Esophagus squamous epithelium (tissue), 5 donors: ENCODE measurements at places on chromosomes 13 and 19.

DNA sequence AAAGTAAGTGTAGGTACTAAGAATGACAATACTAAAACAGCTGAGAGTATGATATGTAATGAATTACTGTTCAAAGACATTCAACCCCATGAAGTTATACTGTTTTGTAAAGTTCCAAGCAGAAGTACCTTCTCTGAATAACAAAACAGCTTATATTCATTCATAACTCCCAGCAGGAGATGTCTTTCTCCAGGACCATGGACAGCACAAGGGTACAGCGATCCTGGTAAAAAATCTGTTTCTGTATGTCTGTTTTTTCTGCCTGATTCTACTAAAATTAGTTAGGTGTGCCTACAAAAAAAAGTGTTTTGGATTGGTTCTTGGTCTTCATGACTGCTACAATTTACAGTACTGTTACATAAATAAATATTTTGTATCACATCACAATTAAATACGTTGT, 172.5 kb upstream of the SLITRK5 start:
- DNase-seq, result no peak

DNA sequence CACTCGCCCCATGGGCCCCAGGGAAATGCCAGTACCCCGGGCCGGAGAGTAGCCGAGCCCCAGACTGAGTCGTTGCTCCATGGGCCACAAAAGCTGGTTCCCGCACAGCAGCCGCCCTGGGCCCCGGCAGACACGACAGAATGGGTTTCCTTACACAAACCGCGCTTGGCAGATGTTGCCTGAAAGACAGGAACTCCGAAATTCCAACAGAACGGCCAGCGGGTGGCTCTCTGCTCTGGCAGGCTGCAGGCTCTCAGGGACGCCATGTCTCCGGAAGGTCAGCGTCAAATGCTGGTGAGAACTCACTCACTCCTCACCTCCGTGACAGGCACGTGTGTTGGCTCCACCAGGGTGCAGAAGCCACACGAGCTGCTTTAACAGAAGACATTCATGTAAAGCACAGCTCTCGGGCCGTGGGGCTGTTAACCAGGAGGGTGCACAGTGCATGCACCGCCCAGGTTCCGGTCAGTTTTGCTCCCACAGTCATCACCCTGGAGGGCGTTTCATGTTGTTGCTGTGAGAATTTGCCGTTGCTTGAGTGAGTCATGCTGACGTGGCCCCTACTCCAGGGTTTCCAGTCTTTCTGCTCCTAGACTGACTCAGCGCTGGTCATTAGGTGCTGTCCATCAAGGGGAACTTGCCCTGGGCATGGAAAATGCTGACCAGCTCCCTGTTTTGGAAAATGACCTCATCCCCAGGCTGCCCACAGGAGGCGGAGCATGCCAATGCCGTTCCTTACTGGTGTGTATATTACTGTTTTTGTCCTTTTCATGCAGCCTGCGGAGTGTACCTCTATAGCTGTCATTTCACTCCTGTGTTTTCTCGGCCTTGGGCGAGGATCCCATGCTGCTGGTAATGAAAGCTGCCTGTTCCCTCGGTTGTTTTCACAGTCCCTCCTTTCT, 44.8 kb downstream of the ANKRD10 start:
- peak; percentile 57 for DNase-seq

- no peak for DNase-seq
These were observed 51.3 kb downstream of the CDADC1 start for GRCh38 chr13:49298903-49299605.

- no peak for DNase-seq
These were observed 2.6 kb downstream of the ISYNA1 start for GRCh38 chr19:18435178-18435841.

DNA sequence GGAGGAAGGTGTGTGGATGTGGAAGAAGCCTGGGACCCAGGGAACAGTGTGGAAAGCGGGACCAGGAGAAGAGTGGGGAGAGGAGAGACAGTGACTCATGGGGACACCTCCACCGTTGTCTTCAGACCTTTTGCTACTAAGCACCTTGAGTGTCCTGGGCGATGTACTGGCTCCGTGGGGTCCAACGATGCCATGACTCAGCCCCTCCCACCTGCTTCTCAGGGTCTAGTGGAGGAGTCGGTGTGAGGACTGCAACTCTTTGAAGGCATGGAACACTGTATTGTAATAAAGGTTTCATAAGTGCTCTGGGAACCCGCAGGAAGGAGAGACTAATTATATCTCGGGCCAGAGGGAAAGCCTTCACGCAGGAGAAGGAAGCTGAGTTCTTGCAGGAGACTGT, 166.9 kb upstream of the KL start:
- no peak for DNase-seq
